Right forelimb (tissue), 1 donor: ENCODE measurements at places on chromosomes 4 and X.

DNA sequence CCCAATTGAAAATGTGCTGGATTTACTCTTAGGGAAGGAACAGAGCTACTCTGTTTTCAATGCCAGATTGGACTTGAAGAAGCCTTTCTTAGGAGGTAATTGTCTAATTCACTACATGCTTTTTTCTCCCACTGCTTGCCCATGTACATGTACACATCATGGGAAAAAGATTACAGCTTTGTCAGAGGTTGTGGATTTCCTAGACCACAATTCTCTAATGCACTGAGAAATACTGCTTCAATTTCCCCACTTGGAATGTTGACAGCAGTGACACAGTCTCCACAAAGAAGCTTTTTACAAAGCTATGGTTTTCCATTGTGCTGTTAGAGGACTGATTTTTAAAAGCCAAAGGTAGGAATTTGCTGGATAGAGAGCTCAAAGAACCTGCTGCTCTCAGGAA, 19.5 kb downstream of the ZAR1 start:
- DNase-seq = no peak

DNA sequence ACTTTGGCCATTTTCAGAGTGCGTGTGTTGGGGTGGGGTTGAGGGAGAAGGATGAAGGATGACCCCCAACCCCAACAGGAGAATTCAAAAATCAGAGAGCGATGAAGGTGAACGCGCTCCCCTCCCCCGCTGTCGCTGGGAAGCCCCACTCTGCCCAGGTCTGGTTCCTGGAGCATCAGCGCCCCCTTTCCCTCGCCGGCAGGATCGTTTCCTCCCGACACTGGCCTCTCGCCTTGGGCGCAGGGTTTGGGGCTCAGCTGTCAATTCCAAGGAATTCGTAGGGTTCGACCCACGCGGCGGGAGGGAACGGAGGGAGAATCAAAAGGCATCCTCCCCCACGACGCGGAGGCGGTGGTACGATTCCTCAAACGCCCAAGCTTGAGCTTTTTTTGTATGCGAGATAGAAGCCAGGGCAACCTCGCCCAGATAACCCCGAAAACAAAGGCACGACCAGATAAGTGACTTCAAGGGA, 1.0 kb upstream of the PDGFRA start:
- peak; percentile 92 for DNase-seq

DNA sequence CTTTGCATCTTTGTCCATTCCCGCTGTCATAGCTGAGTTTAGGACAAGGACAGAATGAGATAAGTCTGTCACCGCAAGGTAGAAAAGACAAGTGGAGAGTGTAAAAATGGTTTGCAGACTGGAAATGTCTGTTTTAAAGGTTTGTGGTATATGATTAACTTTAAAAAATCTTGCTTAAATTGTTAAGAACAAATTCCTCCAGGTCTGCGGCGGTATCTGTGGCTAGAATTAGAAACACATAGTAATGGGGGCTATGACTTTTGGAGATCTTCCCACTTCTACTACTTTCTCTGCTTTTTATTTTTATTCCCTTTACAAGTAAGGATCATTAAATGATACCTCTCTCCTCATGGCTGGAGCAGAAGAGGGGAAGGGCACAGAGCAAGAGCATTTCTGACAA, 92.2 kb downstream of the MID1IP1 start:
- DNase-seq = no peak

DNA sequence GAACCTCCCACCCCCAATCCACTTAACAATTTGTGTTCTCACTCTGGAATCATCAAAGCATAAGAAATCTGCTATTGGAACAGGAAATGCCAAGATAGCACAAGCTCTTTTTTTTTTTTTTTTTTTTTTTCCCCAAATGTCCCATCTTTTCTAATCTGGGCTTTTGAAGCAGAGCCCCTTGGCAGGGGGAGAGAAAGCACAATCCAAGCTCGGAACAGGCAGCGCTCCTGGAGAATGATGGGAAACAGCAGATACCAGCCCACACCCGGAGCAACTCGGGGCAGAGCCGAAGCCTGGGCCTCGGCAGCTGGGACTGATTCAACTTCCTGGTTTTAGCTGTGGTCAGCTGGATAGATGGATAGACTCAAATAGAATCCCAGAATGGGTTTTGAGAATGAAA, 235.1 kb downstream of the QDPR start:
- no peak for DNase-seq

DNA sequence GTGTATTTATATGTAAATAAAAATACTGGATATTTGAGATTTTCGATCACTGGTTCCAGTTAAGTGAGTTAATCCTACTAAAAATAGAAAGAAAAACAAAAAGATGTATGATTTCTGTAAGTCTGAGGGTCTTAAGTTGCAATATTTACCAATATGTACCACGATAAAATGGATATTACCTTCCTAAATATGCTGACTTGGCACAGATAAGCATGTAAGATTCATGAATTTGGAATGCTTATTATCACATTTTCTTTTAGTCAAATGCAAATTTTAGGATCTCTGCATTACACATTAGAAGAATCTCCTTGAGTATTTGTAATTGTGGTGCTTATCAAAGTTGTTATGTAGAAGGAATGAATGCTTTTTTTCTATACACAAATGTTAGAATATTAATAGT, 1018.3 kb upstream of the GRID2 start:
- no peak for DNase-seq

DNA sequence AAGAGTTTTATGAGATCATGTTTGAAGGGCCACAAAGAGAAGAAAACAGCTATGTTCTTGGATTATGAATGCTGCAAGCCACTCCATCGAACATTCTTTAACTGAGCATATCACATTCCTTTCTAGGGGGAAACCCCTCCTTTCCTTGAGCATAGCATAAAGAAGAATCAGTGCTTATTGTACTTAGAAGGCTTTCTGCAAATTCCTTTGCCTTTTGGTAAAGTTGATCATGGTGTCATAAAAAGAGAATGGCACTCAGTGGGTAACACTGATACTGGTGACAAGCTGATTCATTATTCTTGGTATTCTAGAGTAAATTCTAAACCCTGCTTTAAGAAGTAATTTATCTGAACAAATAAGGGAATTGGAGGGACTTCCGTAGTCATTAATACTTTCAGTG, 88.5 kb upstream of the GPR34 start:
- DNase-seq = no peak

DNA sequence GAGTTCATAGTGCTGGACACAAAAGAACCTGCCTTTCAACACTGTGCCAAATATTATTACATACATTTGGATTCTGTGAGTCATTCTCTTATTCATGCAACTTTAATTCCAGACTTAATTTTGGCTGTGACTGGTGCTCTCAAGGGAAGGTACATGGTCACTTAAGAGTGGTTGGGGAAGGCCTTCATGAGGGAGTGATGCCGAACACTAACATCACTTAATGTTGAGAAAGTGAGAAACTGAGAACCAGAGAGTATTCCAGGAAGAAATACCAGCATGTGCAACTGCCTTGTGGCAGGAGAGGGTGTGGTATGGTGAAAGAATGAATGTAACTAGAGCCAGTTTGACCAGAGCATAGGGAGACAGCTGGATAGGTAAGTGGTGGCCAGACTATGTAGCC, 41.5 kb upstream of the FHDC1 start:
- DNase-seq = no peak

DNA sequence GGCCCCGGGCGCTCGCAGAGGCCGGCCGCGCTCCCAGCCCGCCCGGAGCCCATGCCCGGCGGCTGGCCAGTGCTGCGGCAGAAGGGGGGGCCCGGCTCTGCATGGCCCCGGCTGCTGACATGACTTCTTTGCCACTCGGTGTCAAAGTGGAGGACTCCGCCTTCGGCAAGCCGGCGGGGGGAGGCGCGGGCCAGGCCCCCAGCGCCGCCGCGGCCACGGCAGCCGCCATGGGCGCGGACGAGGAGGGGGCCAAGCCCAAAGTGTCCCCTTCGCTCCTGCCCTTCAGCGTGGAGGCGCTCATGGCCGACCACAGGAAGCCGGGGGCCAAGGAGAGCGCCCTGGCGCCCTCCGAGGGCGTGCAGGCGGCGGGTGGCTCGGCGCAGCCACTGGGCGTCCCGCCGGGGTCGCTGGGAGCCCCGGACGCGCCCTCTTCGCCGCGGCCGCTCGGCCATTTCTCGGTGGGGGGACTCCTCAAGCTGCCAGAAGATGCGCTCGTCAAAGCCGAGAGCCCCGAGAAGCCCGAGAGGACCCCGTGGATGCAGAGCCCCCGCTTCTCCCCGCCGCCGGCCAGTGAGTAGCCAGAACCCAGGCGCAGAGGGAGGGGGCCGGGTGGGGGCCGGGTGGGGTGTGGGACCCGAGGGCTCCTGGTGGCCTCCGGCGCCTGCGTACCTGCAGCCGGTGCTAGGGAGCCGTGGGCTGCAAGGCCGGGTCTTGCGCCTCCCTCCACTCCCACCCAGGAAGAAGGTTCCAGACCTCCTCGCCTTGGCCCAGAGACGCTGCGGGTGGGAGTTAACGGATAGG, 534 bp downstream of the MSX1 start:
- peak; percentile 73 for DNase-seq

- no peak for DNase-seq
Observed at GRCh38 chr4:107432451-107432850, 287.6 kb downstream of the PAPSS1 start.

- DNase-seq = peak; percentile 83
Observed at GRCh38 chr4:3880615-3881120, 114.5 kb downstream of the ADRA2C start.

- no peak for DNase-seq
Observed at GRCh38 chr4:84596826-84597225, 13.9 kb downstream of the CDS1 start.

- DNase-seq = no peak
Observed at GRCh38 chrX:114272096-114272686, 311.7 kb upstream of the HTR2C start.

DNA sequence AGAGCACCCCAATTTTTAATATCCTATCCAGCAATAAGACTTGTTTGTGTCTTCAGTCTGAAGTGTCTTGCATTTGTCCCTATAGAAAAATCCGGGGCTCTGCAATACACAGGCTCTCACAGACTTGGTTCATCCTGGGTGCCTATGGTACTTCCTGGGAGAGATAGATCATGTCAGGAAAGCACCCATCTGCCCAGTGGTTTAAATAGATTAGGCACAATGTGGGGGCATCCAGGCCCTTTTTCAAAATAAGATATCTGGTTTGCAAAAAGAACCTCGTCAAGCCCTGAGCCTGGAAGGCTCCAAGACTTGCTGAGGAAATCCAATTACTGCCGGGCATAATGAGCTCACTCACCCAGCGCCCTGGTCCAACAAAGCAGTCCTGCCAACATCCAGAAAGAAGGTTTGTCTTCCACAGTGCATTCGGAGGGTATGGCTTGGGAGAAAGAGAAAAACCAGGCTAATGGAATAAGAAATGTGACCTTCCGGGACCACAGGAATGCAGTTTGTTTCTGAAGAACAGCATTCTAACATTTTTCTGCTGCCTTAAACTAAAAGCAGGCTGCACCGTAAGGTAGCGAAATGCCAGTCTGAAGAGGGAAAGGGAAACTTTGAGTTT, 11.6 kb downstream of the JAKMIP1 start:
- DNase-seq = no peak
